Stimulated activated CD4-positive, alpha-beta T cell treated with anti-CD3 and anti-CD28 coated beads, TNF-alpha, amount 100 ng/mL, for 24 hours (primary cell): ENCODE measurements at places on chromosomes 2 and 18.

DNA sequence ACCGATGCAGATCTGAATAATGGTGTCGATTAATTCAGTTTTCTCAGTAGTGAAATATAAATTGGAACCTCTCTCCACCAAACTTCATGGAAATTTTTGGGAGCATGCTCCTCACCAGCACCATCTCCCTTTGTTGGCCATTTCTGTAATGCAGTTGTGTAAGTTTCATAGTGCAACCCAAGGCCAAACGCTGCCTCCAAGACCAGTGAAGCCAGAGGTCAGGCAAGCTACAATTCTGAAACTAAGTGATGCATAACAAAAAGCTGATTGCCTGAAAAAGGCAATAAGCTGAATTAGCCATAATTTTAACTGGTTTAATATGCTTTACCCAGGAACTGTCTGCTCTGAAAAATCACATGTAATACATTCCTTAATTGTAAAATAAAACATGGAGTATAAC, 138.3 kb upstream of the TACR1 start:
- DNase-seq = no peak

DNA sequence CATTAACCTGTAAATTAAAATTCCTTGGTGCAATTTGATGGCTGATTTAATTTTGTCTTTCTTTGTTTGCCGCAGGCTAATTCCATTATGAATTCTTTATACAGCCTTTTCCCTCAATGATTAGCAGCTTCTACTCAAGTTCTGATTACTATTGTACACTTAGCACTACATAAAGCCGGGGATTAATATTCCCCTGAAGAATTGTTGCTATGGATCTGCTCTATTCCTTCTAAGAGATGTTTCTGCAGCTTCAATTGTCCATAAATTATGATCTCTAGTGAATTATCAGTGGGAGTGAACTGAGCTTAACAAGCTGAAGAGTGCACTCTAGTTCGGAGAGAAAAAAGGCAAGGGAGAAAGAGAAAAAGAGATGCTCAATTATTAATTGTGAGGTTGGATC, 433.7 kb upstream of the SPRED2 start:
- DNase-seq = no peak

- no peak for DNase-seq
Observed at GRCh38 chr2:105518897-105519296, 120.0 kb upstream of the FHL2 start.

GRCh38 chr2:6876309-6876708, 1.3 kb upstream of the RSAD2 start:
- no peak for DNase-seq

DNA sequence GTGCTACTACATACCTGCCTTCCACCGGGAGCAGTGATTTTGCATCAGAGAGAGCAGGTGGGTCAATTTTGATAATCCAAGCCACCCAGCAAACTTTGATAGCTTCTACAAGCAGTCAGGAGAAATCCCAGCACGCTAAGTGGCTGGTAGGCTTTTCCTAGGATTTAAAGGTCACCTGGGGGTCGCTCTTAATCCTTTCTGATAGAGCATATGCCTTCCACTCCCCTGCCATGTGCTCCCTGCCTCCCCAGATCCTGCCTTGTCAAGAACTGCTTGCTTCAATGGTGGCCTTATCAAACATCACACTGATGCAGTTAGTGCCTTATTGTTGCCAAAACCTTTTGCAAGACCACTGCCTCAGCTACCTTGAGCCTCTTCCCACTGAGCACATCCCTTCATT, 462.3 kb upstream of the MEX3C start:
- no peak for DNase-seq
